ENCODE measurements at places on chromosomes 13 and 19.
A peak's percentile ranks its signal among the peaks of the same experiment; 100 is the strongest.

- DNase-seq = no peak
Measured at GRCh38 chr19:16607819-16608218, 20.2 kb downstream of the MED26 start.

DNA sequence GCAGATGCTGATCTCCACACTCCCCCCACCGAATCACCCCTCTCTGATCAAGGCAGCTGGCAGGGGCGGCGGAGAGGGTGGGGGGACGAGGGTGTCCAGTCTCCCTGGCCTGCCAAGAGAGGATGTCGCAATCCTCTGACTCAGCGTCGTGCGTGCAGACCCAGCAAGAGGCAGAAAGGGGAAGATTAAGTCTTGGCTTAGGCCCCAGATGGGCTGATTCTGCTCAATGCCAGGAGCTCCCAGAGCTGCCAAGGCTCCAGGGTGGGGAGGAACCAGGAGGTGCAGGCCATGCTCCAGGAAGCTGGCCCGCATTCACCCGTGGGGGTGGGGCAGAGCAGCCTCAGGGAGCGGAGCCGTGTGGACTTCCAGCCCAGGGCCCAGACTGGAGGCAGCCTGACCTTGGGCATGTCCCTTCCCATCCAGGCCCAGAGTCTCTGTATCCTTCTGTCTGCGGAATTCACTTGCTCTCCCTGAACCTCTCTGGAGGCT, 6.6 kb upstream of the BCL3 start:
- peak; percentile 100 for DNase-seq

- peak; percentile 55 for DNase-seq
Measured at GRCh38 chr13:44989941-44990340, 603 bp downstream of the GPALPP1 start.

GRCh38 chr13:45468635-45469034, 3.9 kb downstream of the COG3 start:
- DNase-seq = no peak

- no peak for DNase-seq
Measured at GRCh38 chr13:42181381-42181953, 90.5 kb upstream of the AKAP11 start.

DNA sequence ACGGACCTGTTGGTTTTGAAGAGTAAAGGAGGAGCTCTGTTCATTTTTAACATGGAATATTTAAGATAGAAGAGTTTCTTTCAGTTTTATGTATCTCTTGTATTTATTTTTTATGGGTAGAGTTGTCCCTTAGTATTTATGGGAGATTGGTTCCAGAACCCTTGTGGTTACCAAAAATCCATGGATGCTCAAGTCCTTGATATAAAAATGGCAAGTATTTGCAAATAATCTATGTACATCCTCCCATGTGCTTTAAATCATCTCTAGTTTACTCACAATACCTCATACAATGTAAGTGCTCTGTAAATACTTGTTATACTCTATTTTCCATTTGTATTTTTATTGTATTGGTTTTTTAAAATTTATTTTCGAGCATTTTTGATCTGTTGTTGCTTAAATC, 63.1 kb downstream of the TM9SF2 start:
- DNase-seq = no peak

- peak; percentile 8 for DNase-seq
Measured at GRCh38 chr13:79647533-79647932, 166.6 kb downstream of the NDFIP2 start.

- no peak for DNase-seq
Measured at GRCh38 chr19:15110418-15110815, 3.2 kb downstream of the SYDE1 start.

DNA sequence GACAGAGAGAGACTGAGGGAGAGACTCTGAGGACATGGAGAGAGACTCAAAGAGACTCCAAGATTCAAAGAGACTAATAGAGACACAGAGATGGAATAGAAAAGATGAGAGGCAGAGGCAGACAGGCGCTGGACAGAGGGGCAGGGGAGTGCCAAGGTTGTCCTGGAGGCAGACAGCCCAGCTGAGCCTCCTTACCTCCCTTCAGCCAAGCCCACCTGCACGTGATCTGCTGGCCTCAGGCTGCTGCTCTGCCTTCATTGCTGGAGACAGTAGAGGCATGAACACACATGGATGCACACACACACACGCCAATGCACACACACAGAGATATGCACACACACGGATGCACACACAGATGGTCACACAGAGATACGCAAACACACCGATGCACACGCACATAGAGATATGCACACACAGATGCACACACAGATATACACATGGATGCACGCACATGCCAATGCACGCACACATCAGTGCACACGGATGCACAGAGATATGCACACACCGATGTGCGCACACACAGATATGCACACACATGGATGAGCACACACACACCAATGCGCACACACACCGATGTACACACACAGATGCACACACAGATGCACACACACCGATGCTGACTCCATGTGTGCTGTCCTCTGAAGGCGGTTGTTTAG, 3.3 kb upstream of the F10 start:
- no peak for DNase-seq

- DNase-seq = no peak
Measured at GRCh38 chr13:59776924-59777690, 386.6 kb downstream of the DIAPH3 start.

DNA sequence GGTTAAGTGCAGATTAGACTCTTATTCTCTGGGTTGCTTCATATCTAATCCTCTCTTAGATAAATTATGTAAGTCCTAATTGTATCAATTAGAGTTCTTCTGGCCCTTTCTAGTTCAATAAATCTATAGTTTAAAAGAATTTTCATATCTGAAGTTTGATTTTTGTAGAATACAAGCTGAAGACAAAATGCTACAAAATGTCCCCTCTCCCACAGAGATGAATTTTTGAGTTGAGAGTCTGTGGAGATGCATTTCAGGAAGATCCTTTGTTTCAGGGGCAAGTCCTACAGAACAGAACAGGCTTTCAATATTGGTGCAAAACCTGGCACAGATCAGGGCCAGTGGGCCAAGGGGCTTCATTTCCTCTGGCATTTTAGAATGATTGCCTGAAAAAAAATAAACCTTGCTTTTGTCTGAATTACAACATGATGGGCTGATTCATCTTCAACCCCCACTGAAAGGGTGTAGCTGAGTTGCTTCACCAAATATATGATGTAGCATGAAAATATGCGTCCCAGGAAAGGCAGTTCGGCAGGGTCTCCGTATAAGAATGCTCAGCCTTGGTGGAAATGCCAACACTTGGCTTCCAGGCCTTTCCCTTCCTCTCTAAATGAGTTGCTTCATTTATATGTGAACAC, 6.4 kb upstream of the IPO5 start:
- DNase-seq = no peak

DNA sequence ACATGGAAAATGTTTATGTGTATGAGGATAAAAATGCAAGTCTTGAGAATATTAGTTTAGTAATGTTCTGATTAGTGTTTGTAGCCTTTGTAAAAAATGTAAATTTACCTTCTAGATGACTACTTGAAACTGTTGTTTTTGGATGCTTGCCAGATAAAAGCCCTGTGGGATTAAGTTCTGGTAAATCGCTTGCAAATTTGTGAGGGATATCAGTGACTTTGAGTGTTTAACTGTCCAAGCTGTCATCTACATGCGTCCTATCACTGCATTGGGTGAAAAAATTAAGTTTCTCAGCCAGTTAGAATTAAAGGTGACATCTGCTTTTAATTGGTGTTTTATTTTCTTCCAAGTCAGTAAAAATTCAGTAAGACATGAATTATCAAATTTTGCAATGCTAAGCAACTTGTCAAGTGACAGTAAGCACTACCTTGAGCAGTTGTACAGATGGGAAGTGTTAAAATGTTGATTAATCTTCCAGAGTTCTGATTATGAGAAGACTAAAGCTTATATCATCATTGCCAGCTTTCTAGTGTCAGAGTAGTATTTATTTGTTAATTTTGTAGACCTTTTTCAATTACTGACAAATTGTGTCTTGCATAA, 88.0 kb downstream of the PCCA start:
- no peak for DNase-seq

GRCh38 chr19:4774136-4774535, 17.4 kb upstream of the FEM1A start:
- no peak for DNase-seq

DNA sequence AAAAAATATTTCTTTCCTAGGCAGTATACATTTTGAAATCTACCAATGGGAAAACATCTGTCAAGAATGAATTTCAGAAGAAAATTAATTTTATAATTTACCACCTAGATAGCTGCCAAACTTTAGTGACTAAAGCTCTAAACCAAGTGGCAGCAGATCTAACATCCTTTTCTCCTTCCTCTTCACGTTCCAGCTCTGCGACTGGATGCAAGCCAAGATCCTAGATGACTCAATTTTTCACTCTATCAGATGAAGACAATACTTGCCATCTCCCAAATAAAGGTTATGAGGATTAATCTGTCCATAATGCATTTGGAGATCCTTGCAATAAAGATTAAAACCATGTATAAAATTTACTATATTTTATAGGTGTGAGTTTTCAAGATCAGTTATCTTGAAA, 66.7 kb upstream of the MIR17HG start:
- no peak for DNase-seq

DNA sequence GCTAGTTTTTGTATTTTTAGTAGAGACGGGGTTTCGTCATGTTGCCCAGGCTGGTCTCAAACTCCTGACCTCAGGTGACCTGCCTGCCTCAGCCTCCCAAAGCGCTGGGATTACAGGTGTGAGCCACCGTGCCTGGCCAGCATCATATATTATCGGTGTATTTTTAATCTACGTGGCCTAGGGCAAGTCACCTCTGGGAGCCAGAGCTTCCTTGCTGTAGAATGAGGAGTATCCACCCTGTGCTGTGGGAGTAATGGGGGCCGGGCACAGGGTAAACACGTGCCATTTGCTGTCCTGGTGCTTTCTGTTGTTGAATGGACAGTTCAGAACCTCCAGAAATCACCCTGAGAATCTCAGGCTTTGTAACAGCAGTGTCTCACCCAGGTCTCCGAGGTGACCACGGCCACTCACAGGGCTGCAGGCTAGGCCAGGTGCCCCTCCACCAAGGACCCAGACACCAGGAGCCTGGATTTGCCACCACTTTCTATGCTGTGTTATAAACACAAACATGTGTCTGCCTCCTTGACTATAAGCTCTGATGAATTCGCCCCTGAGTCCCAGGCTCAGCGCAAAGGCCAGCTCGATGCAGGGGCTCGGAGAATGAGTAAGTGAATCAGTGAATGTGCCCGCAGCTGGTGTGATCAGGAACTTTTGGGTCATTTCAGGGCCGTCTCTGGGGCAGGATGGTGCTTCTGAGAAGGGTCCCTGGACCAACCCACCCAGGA, 22.7 kb downstream of the POP4 start:
- DNase-seq = no peak

DNA sequence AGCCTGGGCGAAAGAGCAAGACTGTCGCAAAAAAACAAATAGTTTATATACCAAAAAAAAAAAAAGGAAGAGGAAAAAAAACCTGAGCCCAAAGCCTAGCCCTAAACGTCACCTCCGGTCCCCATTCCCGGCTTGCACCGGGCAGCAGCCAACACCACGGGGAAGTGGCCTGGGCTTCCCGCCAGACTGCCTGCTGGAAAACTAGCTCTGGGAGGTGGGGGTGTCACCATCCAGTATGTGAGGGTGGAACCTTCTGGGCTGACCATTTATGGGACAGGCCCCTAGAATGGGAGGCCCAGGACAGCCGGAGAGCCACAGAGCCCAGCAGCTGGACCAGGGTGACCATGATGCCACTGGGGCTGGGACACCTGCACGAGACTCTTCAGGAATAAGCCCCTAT, 37.3 kb downstream of the IL12RB1 start:
- DNase-seq = no peak

DNA sequence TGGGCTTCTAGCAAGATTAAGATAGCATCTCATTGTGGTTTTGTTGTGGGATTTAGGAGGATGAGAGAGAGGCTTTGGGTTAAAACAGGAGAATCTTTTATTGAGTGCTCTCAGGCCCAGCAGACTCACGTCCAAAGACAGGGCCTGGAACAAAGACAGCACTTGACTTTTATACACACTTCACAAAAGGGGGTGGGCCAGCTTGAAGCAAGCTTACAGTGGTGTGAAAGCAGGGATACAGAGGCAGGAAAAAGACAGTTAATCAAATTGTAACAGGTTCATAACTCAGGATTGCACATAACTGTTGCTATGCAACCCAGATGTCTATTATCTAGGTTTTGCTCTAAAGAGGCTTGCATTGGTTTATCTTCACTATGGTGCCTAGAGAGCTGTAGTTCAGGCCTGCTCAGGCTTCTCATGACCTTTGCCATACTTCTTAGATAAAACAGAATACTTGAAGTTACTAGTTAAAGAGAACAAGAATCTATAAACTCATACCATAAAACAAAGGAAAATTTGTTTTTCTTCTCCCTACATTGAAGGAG, 42.2 kb upstream of the CEACAM21 start:
- DNase-seq = no peak

GRCh38 chr19:38095411-38096308, 128.4 kb downstream of the DPF1 start:
- peak; percentile 89 for DNase-seq

DNA sequence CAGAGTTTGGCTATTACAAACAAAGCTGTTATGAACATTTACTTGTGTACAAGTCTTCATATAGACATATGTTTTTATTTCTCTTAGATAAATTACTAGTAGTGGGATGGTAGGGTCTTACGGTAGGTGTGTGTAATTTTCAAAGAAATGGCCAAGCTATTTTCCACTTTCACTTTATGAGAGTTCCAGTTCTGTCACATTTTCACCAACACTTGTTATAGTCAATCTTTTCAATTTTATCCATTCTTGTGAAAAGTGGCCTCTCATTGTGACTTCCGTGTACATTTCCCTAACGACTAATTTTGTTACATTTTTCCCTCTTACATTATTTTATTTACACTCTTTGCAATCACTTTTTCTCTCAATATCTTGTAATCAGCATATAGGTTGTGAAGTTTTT, 18.3 kb downstream of the MBD3L1 start:
- DNase-seq = no peak

DNA sequence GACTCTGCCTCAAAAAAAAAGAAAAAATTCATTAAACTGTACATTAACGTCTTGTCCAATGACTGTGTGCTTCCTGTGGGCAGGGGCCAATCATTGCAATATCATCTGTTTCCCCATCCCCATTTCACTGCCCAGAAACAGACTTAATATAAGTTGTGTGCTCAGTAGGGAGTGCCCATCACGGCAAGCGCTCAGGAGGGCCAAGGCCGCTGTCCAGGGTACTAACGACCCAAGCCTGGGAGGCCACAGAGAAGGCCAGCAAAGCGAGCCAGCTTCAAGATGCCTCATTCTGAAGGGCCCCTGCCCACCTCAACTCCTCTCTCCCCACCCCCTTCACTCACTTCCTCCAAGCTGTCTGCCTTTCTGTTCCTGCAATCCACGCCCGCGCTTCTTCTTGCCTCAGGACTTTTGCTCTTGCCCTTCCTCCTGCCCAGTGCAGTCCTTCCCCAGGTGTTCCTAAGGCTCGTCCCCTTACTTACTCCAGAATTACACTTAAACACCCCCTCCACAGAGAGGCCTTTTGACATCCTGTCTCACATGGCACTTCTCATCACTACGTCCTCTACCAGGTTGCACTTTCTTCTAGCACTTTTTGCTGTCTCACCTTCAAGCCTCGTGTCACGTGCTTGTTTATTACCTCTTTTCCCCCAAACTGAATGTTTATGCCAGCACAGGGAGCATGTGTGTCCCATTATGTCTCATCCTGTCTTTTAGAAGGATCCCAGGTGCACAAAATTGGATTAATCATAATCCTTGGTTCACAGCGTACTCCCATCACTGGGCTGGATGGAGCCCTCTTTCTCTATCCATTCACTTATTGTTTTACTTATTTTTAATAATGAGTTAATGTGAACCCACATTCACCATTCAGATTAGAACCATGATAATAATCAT, 11.3 kb upstream of the POU2F2 start:
- DNase-seq = peak; percentile 54
